Activated naive CD8-positive, alpha-beta T cell treated with anti-CD3 and anti-CD28 coated beads for 36 hours (primary cell): ENCODE measurements at places on chromosomes 6 and 20.

DNA sequence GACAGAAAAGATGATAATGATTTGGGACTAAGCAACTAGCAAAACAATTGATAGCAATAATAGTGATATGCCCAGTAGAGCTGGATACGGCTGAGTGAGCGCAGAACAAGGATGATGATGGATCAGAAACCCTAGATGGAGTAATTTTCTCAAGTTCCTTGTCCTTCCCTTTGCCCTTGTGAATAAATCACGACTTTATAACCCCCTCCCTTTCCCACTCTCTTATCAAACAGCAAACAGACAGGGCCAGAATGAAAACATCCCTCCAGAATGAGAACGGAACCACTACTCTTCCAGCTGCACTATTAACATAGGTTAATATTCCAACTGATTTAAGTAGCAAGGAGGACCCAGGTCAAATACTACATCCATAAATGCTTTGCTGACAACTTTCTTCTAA lies 1.3 kb upstream of the MTFR2 start:
- DNase-seq, result no peak

- no peak for DNase-seq
Measured at GRCh38 chr6:45478240-45478639, 100.5 kb upstream of the SUPT3H start.

- DNase-seq, result no peak
Measured at GRCh38 chr6:105326216-105326615, 76.7 kb downstream of the PREP start.

GRCh38 chr6:13474360-13474759 lies 13.0 kb downstream of the GFOD1 start:
- DNase-seq, result no peak

DNA sequence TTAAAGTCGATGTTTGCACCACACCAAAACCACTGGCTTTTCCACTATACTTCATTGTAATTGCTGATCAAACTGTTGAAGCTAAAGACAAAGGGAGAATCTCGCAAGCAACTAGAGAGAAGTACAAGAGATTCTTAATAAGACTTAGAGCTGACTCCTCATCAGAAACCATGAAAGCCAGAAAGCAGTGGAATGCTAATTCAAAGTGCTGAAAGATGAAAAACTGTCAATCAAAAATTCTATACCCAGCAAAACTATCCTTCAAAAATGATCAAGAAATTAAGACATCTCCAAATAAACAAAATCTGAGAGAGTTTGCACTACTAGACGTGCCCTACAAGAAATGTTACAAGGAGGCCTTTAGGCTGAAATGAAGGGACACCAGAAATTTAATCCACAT lies 52.6 kb downstream of the CD83 start:
- no peak for DNase-seq

DNA sequence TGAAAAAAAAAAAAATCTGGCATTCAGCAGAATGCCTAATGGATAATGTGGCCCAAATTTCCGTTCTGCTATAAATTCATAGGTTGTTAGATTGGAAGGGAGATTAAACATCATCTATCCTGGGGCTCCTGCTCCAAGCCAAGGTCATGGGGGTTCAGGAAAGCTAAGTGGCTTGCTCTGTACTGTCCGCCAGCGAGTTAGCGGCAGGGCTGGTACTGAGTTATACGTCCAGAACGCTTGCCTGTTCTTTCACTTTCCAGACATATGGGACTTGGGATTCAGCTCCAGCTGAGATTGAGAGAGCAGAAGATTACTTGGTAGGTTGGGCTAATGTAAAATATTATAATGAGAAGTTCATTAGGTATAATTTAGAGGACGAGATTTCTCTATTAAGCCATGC lies 858 bp downstream of the RWDD1 start:
- no peak for DNase-seq

DNA sequence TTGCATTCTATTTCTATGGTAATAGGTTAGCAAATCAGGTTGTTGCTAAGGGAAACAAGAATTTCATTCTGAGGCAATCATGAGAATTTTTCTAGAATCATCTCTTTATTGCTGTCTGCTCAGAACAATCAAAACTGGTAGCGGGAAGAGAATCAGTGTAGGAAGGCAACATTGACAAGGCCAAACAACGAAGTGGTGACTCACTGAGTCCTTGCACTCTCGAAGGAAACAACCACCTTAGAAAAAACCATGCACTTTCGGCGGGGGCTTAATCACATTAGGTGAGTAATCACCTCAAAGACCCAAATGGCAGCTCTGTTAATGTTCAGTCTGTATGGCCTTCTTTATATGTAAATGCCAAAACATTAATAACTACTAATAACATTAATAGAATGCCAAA lies 78.8 kb upstream of the MAP7 start:
- no peak for DNase-seq

GRCh38 chr6:54198134-54198533 lies 86.9 kb downstream of the MLIP start:
- no peak for DNase-seq

- DNase-seq, result no peak
Measured at GRCh38 chr6:165096868-165097267, 212.5 kb downstream of the C6orf118 start.

- DNase-seq, result no peak
Measured at GRCh38 chr6:38955861-38956260, 92.7 kb upstream of the GLP1R start.

GRCh38 chr6:36623547-36624459 lies 29.6 kb downstream of the SRSF3 start:
- peak; percentile 68 for DNase-seq

DNA sequence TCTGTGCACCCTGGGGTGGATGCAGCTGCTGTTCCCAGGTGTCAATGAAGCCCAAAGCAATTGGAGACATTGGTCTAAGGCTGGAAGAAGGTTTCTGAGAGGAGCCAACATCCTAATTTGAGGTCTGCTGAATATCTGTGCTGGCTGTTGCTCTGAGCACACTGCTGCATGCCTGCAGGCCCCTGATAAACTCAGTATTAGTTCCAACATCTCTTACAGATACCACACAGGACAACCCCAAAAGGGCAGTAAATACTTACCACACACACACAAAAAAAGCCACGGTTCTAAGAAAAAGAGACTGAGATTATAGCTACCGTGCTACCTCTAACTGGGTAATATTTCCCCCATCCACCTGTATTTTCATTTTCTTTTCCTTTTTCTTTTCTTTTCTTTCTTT lies 164.3 kb upstream of the SOX4 start:
- DNase-seq, result no peak

GRCh38 chr6:11987386-11987785 lies 24.7 kb upstream of the HIVEP1 start:
- no peak for DNase-seq

- no peak for DNase-seq
Measured at GRCh38 chr6:156686301-156686994, 90.7 kb upstream of the ARID1B start.

DNA sequence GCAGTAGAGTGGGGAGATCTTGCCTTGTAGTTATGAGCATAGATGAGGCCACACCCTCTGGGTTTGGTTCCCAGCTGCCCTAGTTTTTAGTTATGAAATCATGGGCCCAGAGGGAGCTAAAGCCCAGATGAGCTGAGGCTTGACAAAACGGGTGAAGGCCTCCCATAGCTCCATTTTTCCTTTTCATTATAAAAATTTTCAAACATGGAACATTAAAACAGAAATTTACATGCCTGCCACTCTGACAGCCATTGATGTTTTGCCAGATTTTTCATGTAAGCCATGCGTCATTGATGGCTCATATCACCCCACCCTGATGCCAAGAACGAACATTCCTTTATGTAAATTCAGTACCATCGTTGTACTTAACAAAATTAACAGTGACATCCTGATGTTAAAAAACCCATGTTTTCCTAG lies 67.9 kb downstream of the IGF2R start:
- no peak for DNase-seq

DNA sequence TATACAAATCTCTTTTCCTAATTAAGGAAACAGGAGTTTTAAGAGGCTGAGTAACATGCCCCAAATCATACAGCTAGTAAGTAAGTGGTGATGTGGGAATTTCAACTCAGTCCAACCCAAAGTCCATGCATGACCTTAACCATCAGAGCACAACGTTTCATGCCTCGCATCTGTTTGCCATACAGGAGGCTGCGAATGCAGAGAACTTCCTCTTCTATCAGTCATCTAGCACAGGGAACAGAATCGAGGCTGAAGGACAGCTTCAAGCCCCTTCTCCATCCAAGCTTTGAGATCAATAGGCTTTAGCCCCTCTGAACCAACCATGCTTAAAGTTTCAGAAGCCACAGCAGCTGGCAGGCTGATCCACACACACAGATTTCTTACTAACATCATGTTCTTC lies 113.2 kb downstream of the MAFB start:
- DNase-seq, result no peak

DNA sequence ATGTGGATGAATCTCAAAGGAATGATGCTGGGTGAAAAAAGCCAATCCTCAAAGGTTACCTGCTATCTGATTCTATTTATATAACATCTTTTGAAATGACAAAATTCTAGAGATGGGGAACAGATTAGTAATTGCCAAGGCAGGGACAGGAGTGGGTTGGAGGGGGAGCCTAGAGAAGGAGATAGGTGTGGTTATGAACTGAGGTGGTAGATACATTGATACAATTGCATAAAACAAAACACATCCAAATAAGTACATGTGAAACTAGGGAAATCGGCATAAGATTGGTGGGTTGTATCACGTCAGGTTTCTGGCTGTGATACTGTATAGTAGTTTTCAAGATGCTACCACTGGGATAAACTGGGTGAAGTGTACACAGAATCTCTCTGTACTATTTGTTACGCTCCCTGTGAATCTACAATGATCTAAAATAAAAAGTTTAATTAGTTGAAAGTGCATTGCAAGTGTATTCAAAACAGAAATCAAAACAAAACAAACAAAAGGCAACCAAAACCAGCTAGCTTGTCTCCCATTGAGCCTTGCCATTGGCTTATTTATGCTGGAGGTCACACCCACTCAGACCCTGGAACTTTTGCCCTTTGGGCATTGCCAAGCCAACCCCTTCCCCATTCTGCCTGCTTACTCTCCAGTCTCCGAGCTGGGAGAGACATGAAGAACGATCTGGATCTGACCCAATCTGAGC lies 27.8 kb downstream of the PPP1R16B start:
- DNase-seq, result no peak

- DNase-seq, result no peak
Measured at GRCh38 chr6:27862396-27863066, 49.7 kb downstream of the OR2B2 start.

DNA sequence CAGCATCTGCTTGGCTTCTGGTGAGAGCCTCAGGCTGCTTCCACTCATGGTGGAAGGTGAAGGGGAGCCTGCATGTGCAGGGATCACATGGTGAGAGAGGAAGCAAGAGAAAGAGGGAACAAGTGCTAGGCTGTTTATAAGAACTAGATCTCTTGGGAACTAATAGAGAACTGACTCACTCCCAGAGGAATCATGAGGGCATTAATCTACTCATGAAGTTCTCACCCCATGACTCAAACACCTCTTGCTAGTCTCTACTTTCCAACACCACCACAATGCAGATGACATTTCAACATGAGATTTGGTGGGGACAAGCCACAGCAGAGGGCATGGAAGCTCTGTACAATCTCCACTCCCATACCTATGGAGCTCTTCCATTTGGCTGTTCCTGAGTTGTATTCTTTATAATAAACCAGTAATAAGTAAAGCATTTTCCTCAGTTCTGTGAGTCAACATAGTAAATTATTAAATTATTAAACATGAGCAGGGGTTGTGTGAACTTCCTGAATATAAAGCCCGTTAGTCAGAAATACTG lies 524.1 kb upstream of the NRSN1 start:
- DNase-seq, result no peak

GRCh38 chr6:121694389-121694788 lies 258.9 kb downstream of the GJA1 start:
- DNase-seq, result no peak

- no peak for DNase-seq
Measured at GRCh38 chr20:50859161-50859560, 64.3 kb downstream of the BCAS4 start.

DNA sequence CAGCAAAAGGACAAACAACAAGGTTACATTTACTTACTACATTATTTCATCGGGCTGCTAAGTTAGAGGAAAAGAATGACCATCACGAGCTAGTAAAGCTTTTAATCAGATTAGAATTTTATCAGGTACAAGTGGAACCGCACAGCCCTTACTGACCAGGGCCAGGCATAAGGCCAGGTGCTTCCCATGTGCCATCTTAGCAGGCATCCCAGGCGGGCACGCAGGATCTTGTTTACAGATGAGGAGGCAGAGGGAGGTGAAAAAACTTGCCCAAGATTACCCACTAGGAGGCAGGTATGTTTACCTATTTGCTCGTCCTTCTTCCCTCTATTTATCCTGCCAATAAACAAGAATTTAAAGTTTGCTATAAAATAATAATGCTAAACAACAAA lies 10.7 kb downstream of the EZR start:
- DNase-seq, result no peak

DNA sequence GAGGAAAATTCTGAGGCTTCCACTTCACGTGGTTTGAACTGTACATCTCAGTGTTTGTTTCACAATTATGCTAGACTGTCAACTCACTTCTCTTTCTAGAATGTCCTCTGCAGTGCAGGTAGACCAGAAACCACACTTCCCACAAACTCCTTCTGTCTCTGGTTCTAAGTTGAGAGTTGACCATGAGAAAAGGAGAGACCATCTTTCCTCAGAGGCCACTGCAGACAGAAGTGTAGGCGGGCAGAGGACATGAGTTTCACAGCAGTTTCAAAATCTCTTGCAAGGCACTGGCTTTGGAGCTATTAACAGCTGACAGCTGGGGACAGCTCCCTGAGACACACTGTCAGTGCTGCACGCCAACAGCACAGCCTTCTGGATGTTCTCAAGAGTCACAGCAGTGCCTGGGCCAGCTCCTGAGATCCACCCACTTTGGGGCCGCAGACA lies 55.4 kb upstream of the MOXD1 start:
- peak; percentile 4 for DNase-seq

- no peak for DNase-seq
Measured at GRCh38 chr6:32604434-32604877, 14.8 kb upstream of the HLA-DRB1 start.

DNA sequence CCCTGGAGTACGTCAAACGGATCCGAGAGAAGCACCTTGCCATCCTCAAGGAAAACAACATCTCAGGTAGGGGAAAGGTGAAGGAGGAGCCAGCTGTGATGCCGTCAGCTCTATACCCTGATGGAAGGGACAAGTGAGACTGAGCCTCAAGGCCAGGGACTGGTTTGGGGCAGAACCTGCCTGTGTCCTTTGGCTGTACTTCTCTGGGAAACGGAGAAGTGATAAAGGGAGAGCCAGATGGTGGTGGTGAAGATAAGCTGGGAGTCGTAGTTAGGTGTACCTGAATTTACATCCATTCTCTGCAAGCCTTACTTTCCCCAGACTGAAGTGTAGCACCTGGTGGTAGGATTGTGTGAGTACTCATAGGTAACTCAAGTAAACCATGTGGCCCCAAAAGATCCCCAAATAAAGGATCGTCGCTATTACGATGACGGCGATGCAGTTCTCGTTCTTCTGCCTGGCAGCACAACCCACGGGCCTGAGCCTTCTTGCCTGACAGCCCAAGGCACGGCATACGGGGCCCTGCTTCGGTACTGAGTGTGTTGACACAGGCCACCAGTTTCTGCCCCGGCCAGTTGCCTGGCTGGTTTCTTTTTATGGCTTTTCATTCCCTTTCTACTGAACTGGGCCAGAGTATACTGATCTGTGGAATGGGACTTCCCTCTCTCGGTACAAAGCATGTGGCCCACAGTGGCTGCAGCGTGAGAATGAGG lies 10.6 kb downstream of the PCIF1 start:
- DNase-seq, result no peak
